HCEC 1CT (cell line): ENCODE measurements at places on chromosomes 12 and 14.

- DNase-seq: no peak
Observed at GRCh38 chr14:69328317-69328716, 68.4 kb downstream of the GALNT16 start.

GRCh38 chr12:124823272-124823970, 40.2 kb downstream of the SCARB1 start:
- no peak for DNase-seq

GRCh38 chr14:77459072-77459723, 1.3 kb downstream of the AHSA1 start:
- DNase-seq: peak; percentile 63

DNA sequence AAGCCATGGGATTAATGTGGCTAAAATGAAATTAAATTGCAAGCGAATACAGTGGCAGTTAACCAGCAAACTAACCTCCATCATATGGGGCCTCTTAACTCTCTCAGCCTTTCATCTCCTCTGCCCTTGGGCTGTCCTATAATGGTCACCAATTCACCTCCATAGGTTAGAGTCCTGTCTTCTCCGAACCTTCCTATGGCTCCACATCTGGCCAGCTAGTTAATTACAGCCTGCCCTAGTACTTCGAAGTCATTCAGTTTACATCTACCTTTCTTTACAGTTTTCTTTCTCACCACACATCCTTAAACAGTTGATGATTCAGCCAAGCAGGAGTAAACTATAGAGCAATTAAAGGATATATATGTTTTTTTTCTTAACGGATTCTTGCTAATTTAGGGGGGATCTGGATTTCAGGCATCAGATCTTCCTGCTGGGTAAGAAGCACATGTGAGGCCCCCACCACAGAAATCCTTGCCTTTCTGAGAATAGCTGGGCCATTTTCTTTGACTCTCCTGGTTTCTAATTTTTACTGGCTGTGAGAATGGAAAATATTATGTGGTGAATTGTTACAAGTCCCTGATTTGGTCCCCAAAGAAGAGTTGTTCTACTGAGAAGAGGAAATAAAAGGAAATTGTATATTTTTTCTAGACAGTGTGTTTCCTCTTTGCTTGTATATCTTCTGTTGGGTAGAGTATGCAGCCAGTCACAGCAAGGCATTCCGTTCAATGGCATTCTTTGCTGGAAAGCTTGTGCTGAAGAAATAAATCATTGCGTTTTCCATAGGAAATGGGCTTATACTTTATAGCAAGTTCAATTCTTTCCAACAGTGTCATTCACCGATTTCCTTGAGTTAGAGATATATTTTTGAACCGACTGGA, 16.7 kb downstream of the HMGA2 start:
- DNase-seq: peak; percentile 40

DNA sequence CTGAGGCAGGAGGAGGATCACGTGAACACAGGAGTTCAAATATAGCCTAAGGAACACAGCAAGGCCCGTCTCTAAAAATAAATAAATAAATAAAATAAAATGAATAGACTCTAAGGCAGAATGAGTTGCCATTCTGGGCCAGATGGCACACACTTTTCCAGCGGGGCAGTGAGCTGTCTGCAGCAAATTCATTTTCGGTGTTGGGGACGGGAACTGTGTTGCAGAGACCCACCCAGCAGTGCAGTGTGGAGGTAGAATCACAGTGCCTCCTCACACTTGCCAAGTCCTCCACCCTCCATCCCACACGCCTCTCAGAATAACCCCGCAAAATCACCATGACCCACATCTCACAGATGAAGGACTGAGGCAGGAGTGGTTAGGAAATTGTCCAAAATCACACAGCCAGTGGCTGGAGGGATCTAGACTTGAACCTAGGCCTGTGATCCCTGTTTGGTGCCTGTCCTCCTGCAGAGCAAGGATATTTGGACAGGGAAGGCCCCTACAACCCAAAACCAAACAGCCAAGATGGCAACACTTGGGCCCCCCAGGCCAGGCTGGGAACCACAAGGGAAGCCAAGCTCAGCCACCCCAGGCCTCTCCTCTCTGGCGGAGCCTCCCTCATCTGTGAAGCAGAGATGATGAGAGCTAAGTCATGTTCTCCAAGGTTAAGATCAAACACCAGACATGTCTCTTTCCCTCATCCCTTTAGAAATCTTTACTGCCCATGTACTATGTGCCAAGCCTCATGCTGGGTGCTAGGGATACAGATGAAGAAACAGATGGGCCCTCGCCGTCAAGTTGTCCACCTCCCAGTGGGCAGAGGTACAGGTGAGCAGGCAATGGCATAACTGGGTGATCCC, 152.7 kb downstream of the DPF3 start:
- no peak for DNase-seq

DNA sequence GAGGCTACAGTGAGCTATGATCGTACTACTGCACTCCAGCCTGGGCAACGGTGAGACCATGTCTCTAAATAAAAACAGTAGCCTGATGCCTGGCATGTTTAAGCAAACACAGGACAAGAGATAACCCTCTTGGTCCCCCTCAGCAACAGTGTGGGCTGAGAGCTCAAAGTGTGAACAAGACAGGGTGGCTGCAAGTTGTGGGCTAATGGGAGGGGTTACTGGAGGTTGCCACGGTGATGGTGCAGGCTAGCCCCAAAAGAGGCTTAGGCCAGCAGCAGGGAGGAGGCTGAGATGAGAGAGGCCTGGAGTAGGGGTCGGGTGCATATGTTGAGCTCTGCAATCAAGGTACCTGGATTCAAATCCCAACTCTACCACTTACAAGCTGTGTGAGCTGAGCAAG, 3.4 kb upstream of the LGMN start:
- DNase-seq: no peak

DNA sequence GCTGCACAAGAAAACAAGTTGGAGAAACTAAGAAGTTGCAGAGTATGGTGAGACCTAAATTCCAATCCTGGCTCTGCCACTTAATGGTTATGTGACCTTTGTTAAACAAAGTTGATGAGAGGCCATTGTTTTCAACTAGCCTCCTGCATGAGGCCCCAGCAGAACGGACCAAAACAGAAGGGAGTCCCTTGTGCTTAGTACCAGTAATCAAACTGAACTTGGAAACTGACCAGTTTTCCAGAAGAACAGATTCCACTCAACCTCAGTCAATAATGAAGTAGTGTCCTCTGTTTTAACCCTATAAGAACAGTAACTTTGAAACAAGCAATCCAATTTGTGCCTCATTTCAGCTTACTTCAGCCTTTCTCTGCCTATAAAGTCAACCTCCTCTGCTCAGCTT, 69.9 kb downstream of the C12orf56 start:
- DNase-seq: no peak

DNA sequence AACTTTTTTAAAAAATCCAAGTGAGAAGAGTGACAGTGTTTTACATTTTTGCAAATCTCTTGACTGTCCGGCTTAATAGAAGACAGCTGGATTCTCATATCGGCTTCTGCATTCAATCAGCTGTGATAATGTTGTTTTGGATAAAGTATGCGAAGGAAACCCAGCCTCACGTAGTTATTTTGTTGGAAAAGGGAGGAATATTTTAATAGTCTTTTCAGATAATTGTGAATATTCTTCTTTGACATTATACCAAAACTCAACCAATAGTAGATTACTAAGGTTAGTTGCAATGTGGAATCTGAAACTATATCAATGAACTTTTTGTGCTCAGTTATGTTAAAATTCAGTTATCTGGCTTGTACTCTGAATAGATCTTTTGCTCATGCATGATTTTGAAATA, 276.5 kb downstream of the ZFP36L1 start:
- DNase-seq: no peak

- DNase-seq: no peak
Observed at GRCh38 chr12:118727196-118727978, 254.0 kb upstream of the SRRM4 start.

DNA sequence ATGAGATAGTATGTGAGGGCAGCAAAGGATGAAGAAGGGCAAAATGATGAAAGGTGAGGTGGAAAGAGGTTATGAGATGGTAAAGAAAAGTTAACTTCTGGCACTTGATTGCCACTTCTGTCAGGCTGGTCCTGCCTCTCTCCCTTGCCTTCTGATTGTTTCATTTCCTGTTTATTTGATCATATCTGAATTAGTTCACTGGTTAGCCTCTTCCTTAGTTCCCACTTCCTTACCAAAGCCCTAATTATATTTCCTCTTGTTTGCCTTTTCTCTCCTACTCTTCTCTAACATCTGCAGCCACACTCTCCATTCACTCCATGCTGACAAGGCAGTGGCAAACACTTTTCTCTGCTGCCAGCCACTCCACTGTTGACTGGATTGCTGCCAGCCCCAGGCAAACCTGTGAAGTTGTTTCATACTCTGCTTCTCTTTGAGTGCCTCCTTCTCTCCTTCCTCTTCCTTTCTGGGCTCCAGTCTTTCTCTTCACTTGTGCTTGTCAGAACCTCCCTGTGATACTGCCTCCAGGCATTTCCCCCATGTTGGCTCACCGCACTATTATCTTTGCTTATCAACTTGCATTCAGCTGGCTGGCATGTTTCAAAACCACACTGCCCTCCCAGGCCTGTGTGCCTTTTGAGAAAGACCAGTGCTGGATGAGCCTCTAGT, 8.1 kb downstream of the PNP start:
- no peak for DNase-seq
